ENCODE measurements at places on chromosomes 6 and 20.

- DNase-seq, result no peak
These were observed 7.5 kb upstream of the CCDC28A start for GRCh38 chr6:138765896-138766655.

- no peak for DNase-seq
These were observed 125.4 kb downstream of the MAN1A1 start for GRCh38 chr6:119224095-119224701.

DNA sequence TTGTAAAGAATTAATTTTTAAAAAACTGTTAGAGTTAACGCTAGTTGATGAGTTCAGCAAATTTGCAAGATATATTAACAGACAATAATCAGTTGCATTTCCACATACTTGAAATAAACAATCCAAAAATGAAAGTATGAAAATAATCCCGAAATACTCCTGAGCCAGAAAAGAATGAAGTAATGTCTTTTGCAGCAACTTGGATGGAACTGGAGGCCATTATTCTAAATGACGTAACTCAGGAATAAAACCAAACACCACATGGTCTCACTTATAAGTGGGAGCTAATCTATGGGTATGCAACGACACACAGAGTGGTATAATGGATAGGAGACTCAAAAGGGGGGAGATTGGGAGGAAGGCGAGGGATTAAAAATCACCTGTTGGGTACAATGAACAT is 872.9 kb upstream of the GJE1 start:
- DNase-seq, result no peak

- no peak for DNase-seq
These were observed 25.5 kb downstream of the MCUR1 start for GRCh38 chr6:13788820-13789219.

DNA sequence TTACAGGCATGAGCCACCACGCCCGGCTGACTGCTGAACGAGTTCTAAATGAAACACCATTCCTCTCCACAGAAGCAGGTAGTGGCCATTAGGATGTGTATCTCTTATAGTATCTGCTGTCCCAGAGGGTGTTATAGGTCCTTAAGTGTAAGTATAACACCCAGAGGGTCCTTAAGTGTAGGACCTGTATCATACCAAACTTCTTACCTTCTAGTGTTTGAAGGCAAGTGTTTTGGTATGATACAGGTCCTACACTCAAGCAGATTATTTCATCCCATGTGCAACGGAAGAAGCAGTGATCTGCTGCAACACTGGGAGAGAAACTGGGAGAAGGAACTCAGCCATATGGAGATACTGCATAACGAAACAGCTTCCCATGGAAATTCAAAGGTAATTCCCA is 17.4 kb downstream of the BMP7 start:
- DNase-seq, result no peak

DNA sequence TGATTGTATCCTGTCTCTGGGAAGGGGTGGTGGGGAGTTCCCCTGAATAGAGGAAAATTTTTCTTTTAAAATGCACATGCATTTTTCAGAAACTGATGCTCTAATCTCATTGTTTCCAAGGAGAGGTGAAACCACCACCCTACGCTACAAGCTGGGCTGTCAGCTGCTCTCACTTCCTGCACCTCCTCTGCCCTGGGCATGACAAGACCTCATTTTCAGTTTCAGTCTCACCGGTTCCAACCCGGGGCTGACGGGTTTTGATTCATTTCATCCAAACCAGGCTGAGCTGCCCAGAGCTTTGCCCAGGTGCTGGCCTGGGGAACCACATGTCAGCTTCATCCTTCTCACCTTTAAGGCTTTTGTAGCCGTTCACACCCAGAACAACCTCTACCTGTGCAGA is 99.7 kb downstream of the EYA2 start:
- peak; percentile 13 for DNase-seq

DNA sequence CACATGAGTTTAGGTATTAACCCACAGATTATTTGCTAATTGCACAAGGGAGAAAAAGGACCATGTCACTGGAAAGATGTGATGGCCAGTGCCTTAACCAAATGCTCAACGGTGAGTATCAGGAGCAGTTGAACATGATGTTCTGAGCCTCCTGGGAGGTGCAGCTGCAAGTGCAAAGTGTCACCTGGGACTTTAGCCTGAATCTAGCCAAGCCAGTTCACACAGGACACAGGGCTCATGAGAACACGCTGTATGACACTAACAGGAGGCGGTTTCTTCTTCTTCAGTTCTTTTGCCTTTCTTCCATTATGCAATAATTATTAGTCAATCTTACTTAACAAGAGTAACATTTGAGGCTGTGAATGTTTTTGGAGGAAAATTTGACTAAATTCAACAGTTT is 225.3 kb downstream of the THBS2 start:
- DNase-seq, result no peak

All from activated CD8-positive, alpha-beta memory T cell treated with anti-CD3 and anti-CD28 coated beads for 4 hours (primary cell).